Fibroblast of lung (primary cell): ENCODE measurements at places on chromosomes 2 and 18. TPM values are rescaled to one million over a fixed set of nuclear protein-coding genes. Genes with fewer than 3 reads are reported as not detected.

- no peak for DNase-seq
Observed at GRCh38 chr2:8053216-8053615, 628.6 kb upstream of the ID2 start.

- no peak for DNase-seq
Observed at GRCh38 chr2:236303935-236304334, 39.7 kb upstream of the ASB18 start.

GRCh38 chr2:64652231-64653108 lies 1.2 kb downstream of the SERTAD2 start:
- peak; percentile 85 for DNase-seq

Gene STK25
- 131 and 197 TPM in 2 replicates for total RNA-seq

DNA sequence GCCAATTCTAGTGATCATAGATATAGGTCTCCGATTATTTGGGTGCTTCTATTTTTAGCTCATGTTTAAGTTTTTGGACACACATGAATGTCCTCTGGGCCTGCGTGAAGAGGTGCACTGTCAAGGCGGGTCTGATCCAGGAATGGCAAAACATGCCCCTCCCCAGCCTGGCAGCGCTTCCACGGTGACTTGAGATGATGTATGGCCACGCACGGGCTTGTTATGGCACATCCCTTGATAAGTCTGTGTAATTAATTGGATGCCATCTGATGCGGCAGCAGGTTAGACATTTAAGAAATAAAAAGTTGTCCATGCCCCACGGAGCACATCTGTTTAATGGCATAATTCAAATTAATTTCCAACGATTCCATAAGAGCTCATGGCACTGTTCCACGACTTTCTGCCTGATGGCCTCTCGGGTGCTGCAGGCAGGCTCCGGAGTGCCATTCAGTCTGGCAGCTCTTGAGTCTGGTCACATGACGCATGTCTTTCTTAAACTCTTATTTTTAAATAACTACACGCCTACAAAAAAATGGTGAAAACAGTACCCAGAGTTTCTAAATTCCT lies 151.4 kb downstream of the ACKR3 start:
- DNase-seq, result no peak

DNA sequence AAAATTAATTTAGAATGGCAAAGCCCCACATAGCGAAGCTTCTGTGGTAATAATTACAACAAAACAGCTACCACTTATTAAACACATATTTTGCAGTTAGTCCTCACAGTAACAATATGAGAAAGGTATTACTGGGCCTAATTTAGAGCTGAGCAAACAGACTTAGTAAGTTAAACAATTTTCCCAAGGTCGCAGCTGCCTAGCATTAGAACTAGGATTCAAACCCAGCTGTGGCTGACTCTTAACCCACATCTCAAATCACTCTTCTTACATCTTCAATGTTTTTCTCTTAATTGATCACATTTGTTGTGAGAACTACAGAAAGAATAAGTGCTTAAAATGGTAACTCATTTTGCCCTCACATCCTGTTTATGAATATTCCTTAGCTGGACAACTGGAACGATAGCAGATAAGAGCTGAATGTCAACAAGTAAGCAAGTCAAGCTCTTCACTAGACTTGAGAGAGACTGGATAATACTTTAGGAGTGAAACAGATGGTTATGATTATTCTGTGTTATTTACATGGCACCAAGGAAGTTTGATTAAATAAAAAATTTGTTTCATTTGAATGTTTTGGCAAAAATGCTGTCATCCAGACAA lies 59.4 kb upstream of the TMEM17 start:
- DNase-seq, result no peak

DNA sequence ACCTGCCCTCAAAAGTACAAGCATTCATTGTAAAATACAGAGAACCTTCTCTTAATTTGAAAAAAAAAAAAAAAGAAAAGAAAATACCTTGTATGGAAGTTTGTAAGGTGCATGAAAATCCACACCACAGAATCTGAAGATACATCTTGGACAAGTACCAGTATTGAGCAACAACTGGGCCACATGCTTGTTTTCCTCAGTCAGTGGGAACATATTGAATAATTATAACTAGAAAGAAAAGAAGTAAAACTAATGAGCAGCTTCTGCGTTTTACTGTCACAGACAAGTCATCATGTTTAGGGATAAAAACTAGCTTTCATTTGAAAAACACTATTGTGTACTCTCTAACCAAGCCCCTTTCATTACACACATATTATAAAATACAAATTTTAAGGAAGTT lies 5.8 kb upstream of the PEX13 start:
- DNase-seq, result peak; percentile 47

Gene FHL2
- total RNA-seq, result 120 and 144 TPM in 2 replicates

DNA sequence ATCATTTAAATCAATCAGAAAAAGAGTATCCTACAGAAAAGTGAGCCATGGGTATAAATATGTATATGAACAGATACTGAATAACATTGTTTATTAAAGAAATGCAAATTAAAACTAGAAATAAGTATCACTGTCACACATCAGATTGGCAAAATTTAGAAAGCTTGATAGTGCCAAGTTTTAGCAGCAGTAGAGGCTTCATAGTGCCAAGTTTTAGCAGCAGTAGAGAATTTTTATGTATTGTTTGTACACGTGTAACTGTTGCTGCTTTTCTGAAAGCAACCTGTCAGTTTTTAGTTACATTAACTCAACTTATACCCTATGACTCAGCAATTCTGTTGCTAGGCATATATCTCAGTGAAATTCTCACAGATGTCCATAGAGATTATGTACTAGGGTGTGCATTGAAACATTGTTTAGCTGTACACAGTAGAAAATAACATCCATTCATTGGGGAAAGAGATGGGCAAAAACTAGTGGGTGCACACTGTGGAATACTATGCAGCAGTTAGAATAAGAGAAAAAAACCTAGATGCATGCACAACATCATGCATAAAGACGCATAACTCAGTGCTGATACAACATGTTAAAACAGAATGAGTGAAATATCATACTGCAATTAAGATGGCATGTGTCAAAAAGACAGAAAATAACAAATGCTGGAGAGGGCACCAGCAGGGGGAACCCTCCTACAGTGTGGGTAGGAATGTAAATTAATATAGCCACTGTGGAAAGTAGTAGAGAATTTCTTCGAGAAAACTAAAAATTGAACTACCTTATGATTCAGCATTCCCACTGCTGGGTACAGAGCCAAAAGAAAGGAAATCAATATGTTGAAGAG lies 294.5 kb upstream of the NT5C1B start:
- DNase-seq, result peak; percentile 67

- no peak for DNase-seq
Observed at GRCh38 chr2:234318361-234318760, 178.5 kb downstream of the ARL4C start.

DNA sequence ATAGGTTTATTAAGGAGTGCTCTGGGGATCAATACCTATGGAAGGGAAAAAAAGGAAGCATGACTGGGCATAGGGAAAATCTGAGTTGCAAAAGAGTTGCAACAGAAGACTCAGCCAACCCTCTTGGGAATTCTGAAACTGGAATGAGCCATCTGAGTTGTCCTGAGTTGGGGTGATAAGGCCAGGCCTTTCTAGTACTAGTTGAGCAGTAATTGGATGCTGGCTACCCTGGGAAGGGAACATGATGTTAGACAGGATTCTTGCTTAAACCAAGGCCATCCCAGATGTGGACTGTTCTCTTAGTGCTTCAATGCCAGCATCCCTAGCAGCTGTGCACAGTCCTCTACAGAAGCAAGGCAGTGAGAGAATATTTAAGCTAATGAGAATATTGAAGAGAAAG lies 348.8 kb upstream of the GULP1 start:
- peak; percentile 52 for DNase-seq

Gene MOCOS
- 9.0 and 13.9 TPM in 2 replicates for total RNA-seq

- no peak for DNase-seq
Observed at GRCh38 chr2:150812066-150812465, 324.6 kb upstream of the RND3 start.

Gene REG3G
- total RNA-seq, result not detected in 2 replicates

DNA sequence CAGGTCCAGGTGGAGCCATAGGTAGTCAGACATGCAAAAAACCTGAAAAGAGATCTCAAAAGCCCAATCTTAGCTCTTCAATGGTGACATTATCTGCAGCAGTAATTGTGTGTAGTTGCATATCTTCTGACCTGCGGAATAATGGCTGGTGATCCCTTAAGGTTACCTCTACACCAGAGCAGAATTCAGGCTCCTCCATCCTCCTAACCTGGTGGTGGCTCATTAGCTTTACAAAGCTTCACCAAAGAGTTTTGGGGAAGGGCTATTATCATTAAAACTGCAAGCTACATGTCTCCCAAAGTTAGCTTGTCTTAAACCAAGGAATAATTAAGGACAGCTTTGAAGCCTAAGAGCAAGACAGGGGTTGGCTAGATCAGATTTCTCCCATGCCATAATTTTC lies 42.6 kb upstream of the CHST9 start:
- no peak for DNase-seq

- DNase-seq, result no peak
Observed at GRCh38 chr2:199680482-199680881, 170.5 kb downstream of the FTCDNL1 start.

DNA sequence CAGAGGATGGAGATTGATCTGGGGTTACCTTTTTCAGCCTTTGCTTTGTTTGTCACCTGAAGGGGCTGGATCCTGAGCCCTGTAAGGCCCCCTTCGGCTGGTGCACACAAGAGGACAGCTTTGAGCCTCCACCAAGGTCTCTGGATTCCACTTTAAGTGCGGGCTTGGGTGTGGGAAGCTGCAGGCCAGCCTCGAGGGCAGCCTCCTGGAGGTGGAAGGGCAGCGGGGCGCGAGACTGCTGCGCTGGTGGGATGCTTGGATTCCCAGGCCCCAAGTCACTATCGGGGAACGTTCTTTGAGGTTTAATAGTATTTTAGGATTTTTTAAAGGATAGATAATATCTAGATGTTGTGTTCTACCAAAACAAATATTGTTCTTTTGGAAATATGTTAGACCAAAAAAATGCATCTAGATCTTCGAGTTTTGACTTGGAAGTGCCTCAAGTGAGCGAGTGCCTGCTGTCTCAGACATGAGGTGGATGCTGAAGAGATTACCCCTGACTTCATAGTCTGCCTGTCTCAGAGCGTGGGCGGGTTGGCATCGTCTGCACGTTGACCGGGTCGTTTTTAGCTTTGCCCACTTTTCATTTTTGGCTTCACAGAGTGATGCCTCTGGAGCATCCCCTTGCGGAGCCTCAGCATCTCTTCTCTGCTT lies 113.8 kb downstream of the AGAP1 start:
- DNase-seq, result peak; percentile 54

Gene DSG4
- total RNA-seq, result not detected in 2 replicates

DNA sequence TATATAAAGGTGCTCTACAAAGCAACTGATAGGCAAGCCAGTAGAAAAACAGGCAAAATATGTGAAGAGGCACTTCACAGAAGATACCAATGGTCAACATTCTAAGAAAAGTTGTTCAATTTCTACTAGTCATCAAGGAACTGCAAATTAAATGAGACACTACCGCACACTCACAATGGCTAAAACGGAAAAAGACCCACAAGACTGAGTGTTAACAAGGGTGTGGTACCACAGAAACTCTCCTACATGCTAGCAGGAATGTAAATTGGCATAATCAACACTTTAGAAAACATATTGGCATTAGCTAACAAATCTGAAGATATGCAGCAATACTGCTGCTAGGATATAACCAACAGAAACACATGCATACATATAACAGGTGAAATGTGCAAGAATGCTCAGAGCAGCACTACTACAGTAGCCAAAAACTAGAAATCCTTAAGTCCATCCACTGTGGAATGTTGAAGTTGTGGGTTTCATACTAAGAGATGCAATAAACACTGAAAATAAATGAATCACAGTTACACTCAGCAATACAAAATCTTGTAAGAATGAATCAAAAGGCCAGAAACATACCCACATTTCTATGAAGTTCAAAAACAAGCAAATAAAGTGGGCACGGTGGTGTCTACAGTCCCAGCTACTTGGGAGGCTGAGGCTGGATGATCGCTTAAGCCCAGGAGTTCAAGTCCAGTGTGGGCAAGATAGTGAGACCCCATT lies 9.2 kb downstream of the RNU4ATAC start:
- DNase-seq, result no peak

DNA sequence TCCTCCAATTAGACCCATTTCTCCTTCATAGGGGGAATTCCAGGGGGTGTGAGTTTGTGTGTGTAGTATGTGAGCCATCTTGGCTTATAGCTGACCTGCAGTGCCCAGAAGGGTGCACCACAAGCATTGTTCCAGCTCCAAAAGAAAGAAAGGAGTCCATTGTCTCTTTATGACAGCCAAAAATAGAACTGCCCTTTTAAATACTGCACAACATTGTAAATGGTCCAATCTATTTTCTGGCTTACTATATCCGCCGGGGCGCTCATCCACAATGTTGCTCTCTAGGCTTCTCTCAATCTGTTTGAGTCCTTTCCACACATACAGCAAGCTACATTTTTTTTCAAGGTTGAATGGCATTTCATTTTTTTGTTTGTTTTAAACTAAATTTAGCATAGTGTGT lies 517.5 kb downstream of the STK39 start:
- DNase-seq, result no peak

DNA sequence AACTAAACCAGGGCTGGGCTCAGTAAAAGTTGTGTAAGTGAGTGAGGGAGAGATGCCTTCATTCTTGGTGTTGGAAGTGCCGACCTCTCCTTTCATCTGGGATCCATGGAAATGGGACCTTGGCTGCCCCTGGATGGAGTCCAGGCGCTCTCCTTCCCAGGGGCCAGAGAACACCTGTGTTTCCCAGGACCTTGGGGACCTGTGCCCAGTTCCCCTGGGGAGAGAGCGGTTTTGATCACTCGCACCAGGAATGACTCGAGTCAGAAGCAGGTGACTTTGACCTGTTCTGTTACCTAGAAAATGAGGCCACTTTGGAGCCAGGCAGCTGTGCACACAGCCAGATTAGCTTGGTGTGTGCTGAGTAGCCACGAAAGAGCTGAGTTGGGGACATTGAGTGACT lies 97.3 kb downstream of the SH3BP4 start:
- DNase-seq, result no peak

DNA sequence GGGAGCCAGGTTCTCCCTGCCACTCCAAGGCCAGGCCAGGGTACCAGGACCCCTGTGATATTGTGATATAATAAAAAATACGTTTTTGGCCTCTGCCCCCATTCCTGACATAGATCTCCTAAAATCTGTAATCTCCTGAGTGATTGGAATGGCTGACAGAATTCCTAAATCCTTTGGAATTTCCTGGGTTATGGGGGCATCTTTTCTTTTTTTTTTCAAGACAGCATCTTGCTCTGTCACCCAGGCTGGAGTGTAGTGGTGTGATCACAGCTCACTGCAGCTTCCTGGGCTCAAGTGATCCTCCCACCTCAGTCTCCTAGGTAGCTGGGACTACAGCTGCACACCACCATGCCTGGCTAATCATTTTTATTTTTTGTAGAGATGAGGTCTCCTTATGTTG lies 26.2 kb upstream of the TUBB6 start:
- no peak for DNase-seq

DNA sequence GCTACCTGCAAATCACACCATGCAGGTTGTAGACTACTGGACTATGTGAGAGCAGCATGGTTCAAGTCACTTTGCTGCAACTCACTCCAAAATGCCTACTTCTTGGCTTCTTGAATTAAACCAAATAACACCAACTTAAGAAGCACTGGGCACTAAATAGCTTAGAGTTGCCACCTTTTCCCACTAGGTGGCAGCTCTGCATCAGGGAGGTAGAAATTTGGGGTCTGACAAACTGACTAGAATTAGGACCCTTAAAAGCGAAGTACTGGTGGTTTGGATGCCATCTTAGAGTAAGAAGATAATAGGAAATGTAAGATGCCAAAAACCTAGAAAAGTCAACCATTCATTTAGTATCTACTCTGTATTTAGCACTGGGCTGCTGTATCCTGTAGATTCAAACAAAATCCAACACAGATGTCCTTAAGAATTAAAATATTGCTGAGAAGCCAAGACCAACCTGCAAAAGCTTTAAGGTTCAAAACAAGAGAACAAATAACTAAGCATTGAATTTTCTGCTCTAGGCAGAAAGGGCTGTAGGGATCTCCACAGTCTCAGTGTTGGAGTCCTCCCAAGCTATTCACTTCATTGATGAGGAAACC lies 65.5 kb downstream of the CCBE1 start:
- DNase-seq, result peak; percentile 31

Gene AKAIN1
- total RNA-seq, result not detected in 2 replicates
